HTR-8/SVneo (cell line): ENCODE measurements at places on chromosomes 11 and 22.

- DNase-seq = no peak
These were observed 7.2 kb downstream of the SSTR3 start for GRCh38 chr22:37205046-37205445.

DNA sequence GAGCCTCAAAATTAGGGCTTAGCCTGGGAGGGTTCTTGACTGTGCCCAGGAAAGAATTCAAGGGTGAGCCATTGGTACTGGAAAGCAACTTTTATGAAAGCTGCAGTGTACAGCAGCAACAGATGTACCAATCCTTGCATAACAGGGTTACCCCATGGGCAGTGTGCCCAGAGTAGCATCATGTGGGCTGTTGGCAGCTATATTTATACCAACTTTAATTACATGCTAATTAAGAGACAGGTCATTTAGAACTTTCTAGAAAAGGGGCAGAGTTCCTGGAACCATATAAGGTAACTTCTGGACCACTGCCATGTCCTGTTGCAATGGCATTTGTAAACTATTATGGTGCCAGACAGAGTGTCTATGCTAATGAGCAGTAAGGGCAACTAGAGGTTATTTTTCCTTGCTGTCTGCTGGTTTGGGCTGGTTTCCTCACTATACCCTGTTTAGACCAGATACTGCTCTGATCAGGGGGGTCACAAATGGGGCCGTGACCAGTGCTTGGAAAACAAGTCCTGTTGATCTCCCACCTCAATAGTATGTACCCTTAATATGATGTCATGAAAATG lies 1120.5 kb upstream of the RAG2 start:
- no peak for DNase-seq

DNA sequence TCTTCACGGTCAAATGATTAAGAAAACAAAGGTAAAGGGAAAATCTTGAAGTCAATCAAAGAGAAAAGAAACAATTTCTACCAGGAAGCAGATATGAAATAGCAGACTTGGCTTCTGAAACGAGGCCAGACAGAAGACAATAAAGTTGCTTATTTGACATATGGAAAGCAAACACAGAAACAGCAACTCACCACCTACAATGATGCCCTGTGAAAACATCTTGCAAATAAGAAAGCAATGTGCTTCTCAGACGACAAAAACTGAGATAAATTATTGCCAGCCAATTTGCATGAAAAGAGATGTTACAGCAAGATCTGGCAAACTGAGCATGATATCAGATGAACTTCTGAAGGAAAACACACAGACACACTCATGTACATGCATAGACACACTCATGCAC lies 45.9 kb upstream of the CTSC start:
- DNase-seq = no peak

- no peak for DNase-seq
These were observed 6.1 kb upstream of the STIM1 start for GRCh38 chr11:3849297-3849874.

DNA sequence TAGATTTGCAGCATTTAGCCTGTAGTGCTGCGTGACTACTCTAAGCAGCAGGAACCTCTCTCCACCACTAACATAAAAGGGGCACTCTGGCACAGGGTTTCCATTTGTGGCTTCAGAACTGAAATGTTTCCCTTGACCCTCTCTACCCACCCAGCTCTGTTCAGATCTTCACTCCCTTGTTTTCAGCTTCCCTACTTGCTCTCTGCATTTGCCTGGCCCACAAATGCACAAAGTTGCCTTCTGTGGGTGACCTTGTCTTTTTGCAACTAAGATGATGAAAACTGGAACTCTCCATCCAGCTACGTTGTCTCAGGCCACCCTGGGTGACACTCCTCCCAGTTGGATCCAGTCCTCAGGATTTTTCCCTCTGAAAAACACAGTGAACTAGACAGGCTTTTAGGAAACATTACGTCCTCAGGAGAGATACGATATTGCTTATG lies 19.8 kb upstream of the PSMA1 start:
- DNase-seq = no peak

GRCh38 chr11:111797145-111797581 lies 31.0 kb upstream of the PPP2R1B start:
- DNase-seq = no peak

DNA sequence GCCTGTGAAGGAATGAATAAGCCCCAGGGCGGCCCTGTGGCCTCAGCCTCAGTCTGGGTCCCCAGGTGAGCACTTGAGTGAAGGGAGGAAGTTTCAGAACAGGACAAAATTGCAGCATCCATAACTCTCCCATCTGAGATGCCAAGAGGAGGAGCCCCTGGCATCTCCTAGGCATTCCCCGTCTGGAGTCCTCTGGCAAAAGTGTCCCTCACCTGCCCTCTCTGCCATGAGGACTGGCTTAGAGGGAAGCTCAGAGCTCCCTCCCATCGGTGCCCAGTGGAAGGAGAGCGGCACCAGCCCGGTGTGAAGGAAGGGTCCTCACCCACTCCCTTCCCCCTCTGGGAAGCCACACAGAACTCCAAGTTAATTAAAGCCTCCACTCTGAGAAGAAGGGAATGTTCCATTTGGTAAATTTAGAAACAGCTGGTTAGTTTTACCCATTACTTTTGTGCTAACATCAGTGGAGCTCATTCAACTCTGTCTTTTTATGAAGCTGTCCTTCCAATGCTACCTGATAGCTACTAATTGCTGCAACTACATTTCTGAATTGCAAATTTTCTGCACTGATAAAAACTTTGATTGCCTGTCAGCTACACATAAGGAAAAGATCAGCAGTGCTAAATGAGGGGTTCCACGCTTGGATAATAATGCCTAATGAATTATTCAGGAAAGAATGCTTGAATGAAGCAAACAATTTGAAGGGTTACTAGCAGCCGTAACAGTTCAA lies 123.3 kb upstream of the RCN1 start:
- DNase-seq = no peak

GRCh38 chr11:116459185-116460045 lies 313.4 kb downstream of the BUD13 start:
- DNase-seq = no peak

- no peak for DNase-seq
These were observed 4.5 kb downstream of the POLDIP3 start for GRCh38 chr22:42610186-42610585.
